ENCODE measurements at places on chromosomes 1 and 21.
A peak's percentile ranks its signal among the peaks of the same experiment; 100 is the strongest.

DNA sequence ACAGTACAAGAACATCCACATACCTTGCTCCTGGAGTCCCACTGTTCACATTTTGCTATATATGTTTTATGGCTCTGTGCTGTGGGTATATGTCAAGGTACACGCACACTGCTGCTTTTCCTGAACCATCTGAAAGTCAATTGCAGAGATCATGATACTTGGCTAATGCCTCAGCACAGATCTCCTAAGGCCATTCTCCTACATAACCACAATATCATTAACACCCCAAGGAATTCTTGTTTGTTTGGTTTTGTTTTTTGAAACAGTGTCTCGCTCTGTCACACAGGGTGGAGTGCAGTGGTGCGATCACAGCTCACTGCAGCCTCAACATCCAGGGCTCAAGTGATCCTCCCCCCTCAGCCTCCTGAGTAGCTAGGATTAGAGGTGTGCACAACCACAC is 16.0 kb downstream of the CTNNBIP1 start:
- no peak for DNase-seq

DNA sequence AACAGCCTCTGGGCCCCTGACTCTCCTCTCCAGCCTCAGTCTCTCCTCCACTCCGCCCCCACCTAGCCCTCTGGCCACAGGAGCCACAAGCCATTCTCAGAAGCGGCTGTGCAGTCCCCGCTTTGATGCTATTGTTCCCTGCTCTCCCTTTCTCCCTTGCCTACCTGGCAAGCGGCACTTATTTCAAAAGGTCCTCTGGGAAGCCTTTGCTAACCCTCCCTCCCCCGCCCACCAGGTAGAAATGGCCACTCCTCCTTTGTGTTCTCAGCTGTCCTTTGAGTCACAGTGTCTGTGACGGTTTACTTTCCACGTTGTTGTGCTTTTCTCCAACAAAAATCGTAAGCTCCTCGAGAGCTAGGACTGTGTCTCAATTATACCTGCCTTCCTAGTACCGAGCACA is 338.4 kb upstream of the PROX1 start:
- no peak for DNase-seq

DNA sequence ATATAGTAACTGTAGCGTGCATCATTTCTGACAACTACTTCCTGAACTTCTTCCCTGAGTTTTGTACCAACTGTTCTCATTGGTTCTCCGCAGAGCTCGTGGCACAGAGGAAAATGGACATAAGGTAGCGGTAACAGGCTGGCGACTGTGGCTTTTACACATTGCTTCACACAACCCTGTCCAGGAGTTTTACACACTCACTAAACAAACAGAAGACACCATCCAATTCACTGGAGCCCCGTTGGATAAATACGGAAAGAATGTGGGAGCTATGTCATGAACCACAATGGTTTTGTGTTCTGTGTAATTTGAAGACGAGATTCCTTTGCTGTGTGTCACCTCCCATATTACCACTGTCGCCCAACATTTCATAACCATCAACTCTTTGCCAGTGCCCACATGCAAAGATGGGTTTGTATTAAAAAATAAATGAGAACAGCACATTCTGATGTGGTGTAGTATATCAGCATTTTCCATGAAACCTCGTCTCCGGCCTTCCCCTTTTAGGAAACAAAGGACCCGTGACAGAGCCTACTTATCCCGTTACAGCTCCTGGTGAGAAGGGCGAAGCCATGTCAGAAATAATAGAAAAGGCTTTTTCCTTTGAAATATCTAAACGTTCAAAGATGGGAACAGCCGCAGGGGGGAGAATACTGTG is 47.4 kb upstream of the ENAH start:
- peak; percentile 89 for DNase-seq

GRCh38 chr1:76593618-76594017 is 273.7 kb upstream of the ST6GALNAC5 start:
- DNase-seq, result no peak

GRCh38 chr21:46477765-46478164 is 19.1 kb downstream of the DIP2A start:
- no peak for DNase-seq

DNA sequence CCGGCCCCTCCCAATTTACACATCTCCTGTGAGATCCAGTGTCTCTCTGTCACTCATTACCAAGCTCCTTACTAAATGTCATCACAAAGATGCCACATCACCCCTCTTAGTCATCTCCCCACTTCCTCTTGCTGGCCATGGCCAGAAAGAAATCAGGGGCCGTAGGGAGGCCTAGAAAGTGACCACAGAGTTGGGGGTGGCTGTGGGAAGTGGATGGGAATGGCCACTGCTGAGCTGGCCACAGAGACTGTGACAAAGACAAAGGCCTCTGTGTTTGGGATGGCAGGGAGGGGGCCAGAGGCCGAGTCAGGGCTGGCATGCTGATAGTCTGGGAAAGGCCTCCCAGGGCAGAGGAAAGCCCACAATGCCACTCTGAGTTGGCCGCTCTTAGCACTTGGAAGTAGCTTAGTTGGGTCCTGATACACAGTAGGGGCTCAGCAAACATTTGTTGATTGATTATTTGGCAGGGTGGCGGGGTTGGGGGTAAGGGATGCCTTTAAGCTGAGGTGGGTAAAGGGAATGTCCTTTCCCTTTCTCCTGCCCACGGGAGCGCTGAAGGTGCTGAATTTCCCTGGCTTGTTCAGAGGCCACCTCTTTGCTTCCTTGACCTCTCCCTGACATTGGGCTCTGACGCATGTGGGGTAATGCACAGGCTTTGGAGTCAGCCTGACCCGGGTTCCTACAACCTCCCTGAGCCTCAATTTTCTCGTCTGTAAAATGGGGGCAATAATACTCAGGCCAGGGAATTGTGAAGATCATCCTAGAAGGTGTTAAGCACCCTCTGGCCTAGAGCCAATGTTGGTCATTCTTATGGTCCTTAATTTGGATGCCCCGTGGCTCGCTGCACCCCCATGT is 13.2 kb downstream of the NAV1 start:
- peak; percentile 70 for DNase-seq

DNA sequence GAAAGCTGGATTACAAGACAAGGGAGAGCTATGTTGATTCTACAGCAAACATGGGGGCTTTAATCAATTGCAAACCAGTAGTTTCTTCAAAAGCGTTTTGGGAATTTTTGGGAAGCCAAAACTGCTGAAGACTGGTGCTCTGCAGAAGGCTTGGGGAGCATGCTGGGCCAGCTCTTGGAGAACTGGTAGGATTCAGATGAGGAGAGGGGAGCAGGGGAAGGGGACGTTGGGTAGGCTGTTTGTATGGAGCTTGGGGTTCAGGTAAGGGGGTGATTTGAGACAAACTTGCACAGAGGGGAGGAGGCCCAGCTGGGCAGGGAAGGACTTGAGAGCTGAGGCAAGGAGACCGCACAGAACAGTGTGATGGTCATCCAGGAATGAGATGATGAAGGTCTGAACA is 2.6 kb upstream of the MYOG start:
- DNase-seq, result no peak

- no peak for DNase-seq
Measured at GRCh38 chr1:112388436-112388835, 7.6 kb upstream of the CTTNBP2NL start.

DNA sequence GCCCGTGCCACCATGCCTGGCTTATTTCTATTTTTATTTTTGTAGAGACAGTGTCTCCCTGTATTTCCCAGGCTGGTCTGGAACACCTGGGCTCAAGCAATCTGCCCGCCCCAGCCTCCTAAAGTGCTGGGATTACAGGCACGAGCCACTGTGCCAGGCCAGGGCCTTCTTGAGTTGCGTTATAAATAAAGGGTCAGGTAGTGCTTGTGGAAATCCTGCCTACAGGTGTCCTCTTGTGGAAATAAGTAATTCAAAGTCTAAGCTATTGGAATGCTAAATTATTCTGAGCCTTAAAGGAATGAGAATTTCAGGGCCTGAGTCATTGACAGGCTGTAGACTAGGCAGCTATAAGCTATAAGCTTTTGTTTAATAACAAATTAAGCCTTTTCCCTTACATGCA is 8.1 kb upstream of the SFT2D2 start:
- no peak for DNase-seq

DNA sequence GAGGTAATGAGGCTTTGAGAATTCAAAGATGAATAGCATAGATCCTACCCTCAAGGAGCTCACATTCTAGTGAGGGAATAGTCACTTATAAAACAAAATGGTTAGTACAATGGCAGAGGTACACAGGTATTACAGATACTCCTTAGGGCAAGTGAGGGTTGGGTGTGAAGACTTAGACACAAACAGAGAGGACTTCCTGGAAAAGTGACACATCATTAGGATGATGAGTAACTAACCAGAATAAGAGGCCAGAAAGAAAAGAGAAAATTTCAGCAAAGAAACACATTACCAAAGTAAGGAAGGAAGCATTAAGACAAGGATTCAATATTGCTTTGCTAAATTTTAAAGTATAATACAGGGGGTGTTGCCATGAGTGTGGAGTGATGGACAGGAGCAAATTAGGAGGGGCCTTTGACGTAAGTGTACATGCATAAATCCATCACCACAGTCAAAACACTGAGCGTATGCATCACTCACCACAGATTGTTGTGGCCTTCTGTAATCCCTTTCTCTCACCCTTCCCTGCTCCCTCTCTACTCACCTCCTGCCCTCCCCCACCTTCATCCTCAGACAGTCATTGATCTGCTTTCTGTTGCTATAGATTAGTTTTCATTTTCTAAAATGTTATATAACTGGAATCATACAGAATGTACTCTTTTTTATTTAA is 7.9 kb downstream of the CD53 start:
- DNase-seq, result no peak

DNA sequence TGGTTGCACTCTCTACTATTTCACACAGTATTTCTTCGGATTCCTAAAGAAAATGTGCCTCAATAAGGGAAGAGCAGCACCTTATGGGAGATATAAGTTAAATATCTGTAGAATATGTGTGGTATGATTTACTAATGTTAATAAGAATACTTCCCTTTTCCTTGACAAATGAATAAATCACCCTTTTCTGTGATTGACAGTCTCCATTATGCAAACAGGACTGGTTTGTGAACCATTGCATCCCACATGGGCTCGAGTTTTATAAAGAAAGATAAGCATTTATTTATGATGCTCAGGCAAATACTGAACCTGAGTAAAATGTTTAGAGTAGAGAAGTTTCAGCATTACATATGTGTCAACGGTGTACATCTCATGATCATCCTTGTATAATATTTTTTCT is 587.7 kb upstream of the BRINP3 start:
- no peak for DNase-seq

DNA sequence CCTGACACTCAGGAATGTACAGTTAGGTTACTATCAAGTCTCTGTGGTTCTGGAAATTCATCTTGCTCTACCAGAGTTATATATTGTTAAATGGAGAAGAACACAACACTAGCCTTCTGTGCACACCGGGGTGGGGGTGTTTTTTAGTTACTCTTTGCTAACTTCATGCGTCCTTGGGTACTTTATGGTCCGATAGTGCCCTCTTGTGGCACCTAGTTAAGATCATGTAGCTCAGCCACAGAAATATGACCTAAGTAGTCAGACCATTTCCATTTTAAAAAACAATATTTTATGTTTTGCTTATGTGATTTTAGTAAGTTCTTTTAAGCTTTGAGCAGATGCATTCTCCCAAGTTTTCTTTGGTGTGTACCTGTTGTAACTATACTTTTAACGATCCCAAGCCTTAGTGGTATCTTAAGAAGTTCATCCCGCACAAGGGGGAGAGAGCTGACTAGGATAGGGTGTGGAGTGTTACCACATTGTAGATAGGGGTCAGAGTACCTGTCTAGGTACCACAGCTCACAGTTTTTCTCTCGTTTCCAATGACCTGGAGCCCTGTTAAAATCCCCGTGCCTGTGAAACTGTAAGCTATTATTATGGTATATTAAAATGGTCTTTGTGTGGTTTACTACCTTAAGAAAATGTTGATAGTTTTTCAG is 20.6 kb upstream of the SH3D21 start:
- peak; percentile 81 for DNase-seq

DNA sequence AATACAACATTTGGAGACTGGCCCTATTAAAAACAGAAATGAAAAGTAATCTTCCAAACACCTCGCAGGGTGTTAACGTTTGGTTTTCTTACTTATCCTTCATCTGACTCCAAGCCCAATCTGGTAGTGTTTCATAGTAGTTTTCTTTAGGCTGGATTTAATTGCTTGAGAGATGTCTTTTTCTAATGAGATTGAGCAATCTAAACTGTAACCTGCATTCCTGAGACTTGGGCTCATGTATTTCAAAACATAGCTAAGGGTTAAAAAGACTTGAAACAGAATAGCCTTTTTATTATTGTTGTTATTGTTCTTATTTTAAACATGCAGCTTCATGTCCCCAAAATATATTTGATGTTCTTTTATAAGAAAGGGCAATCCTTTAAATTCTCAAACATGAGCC is 278.9 kb downstream of the TGFB2 start:
- DNase-seq, result no peak

GRCh38 chr1:174990382-174990999 is 9.3 kb upstream of the CACYBP start:
- peak; percentile 80 for DNase-seq

GRCh38 chr1:173362543-173362942 is 114.6 kb upstream of the PRDX6 start:
- no peak for DNase-seq

GRCh38 chr1:171664976-171665375 is 12.5 kb upstream of the MYOC start:
- peak; percentile 40 for DNase-seq

GRCh38 chr1:225777058-225777582 is 506 bp upstream of the SRP9 start:
- DNase-seq, result no peak

GRCh38 chr1:54885807-54886723 is 930 bp downstream of the DHCR24 start:
- peak; percentile 49 for DNase-seq

GRCh38 chr1:188027613-188028012 is 1198.9 kb downstream of the PLA2G4A start:
- no peak for DNase-seq

DNA sequence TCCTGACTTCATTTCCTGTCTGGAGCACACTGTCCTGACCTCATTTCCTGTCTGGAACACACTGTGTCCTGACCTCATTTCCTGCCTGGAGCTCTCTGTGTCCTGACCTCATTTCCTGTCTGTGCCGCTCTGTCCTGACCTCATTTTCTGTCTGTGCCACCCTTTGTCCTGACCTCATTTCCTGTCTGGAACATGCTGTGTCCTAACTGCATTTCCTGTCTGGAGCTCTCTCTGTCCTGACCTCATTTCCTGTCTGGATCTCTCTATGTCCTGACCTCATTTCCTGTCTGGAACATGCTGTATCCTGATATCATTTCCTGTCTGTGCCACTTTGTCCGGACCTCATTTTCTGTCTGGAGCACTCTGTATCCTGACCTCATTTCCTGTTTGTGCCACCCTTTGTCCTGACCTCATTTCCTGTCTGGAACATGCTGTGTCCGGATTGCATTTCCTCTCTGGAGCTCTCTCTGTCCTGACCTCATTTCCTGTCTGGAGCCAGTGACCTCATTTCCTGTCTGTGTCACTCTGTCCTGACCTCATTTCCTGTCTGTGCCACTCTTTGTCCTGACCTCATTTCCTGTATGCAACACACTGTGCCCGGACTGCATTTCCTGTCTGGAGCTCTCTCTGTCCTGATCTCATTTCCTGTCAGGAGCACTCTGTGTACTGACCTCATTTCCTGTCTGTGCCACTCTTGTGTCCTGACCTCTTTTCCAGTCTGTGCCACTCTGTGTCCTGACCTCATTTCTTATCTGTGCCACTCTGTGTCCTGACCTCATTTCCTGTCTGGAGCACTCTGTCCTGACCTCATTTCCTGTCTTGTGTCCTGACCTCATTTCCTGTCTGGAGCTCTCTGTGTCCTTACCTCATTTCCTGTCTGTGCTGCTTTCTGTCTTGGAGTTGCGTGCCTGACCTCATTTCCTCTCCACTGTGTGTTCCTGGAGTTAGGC is 27.6 kb downstream of the SKI start:
- no peak for DNase-seq
